ENCODE measurements at places on chromosomes 1 and 21. TPM values are rescaled to one million over a fixed set of nuclear protein-coding genes. Genes with fewer than 3 reads are reported as not detected.

C1orf53 gene
- 2.8 TPM for polyA plus RNA-seq

BMP8B gene
- polyA plus RNA-seq = 0.20 TPM

AK2 gene
- 42.8 TPM for polyA plus RNA-seq

FAM110D gene
- 0.91 TPM for polyA plus RNA-seq

- no peak overlapping the region for H3K27ac ChIP-seq
- H3K36me3 ChIP-seq = no peaks in the 10 kb centered on the region
- DNase-seq = no peak
- H3K4me3 ChIP-seq = peak overlapping the region; percentile 79
- no peaks in the 10 kb centered on the region for H3K27me3 ChIP-seq
These were observed 3.3 kb downstream of the RGS16 start for GRCh38 chr1:182600745-182601415.

DNA sequence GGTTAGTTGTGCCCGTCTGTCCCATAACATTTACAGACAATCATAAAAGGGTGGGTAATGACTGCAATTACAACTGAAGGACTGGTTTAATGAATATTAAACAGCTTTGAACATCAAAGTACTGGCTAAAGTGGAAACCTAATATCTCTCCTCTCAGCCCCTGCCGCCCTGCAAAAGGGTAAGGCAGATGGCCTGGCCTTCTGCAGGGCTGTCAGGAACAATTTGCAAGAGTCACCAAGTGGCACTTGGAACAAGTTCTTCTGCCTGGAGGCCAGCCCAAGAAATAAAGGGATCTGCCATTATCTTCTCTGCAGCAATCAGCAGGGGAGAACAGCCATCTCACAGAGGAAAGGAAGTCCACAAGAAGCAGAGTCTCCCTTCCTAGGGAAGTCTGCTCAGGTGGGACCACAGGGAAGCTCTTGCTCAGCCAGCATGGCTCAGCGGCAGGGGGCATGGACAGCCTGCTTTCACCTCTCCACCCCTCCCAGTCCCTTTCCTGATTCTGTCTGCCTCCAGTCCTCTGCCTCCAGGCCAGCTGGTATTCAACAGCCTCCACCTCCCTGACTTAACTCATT, 96.1 kb downstream of the TRABD2B start:
- H3K36me3 ChIP-seq = no peaks in the 10 kb centered on the region
- no peak overlapping the region for H3K27ac ChIP-seq
- H3K27me3 ChIP-seq = peaks cover 1% of the 10 kb centered on the region
- no peak overlapping the region for H3K4me3 ChIP-seq

DNA sequence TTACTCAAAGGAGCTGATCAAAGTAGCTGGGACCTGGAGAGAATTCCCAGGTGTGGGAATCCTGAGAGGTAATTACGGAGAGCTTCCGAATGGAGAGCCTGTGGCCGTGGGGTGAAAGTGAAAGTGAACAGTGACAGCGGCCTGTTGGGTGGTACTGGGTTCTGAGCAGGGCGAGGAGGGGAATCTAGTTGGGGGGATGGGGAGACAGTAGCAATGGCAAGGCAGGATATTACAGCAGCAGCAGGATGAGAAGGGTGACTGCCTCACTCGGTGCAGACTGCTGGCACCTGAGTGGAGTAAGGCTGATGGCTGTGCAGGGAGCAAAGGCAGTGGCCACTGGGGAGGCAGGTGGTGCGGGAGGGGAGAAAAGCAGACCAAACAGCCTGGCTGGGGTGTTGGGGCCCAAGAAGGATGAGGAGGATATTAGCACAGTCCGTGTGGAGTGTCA, 70.3 kb upstream of the PRDX6 start:
- no peaks in the 10 kb centered on the region for H3K36me3 ChIP-seq
- peak overlapping the region; percentile 72 for H3K27ac ChIP-seq
- H3K4me1 ChIP-seq = peaks cover 65% of the 10 kb centered on the region
- no peaks in the 10 kb centered on the region for H3K27me3 ChIP-seq
- no peak overlapping the region for H3K4me3 ChIP-seq
- DNase-seq = no peak

GRCh38 chr21:44043613-44044012, 31.5 kb downstream of the TRAPPC10 start:
- no peaks in the 10 kb centered on the region for H3K36me3 ChIP-seq
- H3K27ac ChIP-seq = no peak overlapping the region
- H3K27me3 ChIP-seq = no peaks in the 10 kb centered on the region
- H3K4me1 ChIP-seq = peaks cover 17% of the 10 kb centered on the region
- no peak for DNase-seq

All from spleen (tissue), 13 donors.